GM06990 (cell line): ENCODE measurements at places on chromosomes 11 and 22.

DNA sequence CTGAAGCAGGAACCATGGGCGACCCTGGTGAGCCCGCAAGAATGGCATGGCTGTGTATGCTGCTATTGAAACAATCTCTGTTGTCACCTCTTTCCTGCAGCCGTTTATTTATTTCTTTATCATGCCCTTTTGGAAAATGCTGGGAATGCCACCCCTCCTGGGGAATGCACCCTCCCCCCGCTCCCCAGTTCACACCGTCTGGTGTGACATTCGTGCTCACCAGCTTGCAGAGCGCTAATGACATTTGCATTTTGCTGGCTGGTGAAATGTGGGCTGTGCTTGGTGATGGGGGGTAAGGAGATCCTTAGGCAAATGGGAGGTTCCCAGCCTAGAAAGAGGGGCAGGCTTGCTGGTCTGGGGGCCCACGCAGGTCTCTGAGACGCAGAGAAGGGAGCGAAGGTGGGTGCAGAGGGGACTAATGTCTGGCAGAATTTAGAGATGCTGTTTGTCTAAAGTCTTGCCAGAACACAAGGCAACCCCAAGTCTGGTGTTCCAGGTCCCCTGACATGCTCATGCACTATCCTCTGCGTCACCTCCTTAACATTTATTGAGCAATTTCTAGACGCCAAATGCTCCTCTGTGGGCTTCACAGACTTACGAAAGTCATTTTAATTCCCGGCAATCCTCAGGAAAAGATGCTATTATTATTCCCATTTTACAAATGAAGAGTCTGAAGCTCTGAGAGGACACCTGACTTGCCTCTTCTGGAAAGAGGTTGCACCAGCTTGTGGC, 91.7 kb downstream of the TP53I11 start:
- no peak for DNase-seq

DNA sequence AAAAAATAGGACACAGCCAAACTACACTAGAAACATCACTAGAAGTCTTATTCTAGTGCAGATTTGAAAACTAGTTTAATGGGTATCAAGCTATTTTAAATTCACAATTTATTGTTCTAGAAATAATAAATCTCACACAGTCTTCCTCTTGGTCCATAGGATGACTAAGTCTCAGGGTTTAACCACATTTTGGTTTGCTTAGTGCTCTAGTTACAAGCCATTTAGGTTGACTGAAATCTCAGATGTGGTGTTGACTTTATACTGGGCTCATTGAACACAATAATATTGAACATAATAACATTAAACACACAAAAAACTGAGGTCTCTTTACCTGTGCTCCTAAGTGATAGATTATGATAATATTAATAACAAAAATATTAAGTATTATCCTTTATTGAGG, 760.3 kb upstream of the CCDC179 start:
- DNase-seq, result no peak

GRCh38 chr22:37431801-37432707, 4.8 kb upstream of the ELFN2 start:
- DNase-seq, result peak; percentile 45

DNA sequence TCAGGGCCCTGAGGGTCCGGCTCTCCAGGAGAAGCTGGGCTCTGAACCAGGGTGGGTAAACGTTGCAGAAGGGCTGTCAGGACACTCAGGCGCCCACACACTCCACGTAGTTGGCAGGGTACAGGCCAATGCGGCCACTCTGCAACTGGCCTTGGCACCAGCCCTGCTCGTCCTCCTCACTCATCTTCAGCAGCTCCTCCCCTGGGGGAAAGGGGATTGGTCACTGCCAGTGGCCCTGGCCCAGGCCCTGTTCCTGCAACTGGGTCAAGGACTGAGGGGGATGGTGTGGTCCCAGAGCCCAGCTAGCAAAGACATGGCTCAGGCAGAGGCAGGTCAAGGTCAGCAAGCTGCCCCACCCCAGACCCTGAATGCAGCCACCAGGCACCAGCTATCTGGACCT, 1.2 kb upstream of the ARFGAP2 start:
- no peak for DNase-seq

DNA sequence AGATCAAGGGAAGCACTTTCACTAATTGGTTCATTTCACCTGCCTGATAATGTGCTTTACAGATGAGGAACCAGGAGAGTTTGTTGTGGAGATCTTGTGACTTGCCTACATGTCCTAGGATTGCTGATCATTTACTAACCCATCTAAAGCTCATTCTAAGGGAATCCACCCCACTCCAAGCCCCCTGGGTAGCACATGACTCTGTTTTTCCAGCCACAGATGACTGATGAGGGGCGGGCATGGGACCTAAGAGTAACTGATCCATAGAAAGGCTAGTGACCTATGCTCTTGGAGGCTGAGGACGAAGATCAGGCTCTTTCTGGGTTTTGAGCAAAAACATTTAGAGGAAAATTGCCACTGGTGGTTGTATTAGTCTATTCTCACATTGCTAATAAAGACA, 378.1 kb downstream of the CADM1 start:
- no peak for DNase-seq

GRCh38 chr11:72568861-72569260, 105.4 kb downstream of the PDE2A start:
- DNase-seq, result no peak

DNA sequence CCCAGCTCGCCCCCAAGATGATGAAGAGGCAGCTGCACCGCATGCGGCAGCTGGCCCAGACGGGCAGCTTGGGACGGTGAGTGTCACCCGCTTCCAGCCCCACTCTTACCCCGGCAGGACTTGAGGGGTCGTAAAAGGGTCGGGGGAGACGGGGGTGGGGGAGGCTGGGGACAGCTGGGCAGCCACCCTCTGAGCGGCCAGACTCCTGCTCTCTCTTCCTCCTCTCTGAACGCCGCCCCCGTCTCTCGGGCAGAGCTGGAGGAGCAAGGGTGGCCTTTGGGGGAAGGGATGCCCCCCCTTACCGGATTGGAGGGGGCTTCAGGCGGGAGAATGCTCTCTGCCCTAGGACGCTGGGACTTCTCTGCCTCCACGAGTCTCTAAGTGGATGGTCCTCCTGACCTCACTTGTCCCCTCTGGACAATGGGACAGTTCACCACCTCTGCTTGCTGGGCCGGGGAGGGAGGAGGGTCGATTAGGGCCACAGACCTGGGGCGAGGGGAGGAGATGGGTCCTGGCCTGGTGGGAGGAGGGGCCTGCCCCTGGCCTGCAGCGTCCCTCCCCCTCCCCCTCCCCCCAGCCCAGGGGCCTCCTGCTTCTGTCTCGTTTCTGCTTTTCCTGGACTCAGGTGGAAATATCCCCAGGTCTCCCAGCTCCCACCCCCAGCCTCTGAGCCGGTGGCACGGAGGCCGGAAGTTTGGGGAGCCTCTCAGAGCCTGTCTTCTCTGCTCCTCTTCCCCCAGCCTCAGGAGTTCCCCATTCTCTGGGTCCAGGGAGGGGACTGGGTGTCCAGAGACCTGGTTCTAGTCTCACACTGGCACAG, 512 bp downstream of the SH3BP1 start:
- DNase-seq, result no peak

DNA sequence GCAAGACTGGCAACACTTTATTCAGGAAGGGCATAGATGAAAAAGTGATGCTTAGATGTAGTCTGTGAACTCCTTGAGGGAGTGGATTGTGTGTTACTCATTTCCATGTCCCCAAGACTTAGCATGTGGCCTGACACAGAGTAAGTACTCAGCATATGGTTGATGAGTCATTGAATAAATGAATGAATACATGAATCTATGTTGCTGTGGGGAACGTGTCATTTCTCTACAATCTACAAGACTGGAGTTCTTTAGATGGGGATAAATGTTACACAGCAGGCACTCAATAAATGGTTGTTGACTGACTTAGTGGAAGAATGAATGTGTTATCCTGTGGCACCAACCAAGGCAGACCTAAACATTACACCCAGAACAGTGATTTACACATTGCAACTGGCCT, 17.9 kb downstream of the BPIFC start:
- DNase-seq, result no peak

DNA sequence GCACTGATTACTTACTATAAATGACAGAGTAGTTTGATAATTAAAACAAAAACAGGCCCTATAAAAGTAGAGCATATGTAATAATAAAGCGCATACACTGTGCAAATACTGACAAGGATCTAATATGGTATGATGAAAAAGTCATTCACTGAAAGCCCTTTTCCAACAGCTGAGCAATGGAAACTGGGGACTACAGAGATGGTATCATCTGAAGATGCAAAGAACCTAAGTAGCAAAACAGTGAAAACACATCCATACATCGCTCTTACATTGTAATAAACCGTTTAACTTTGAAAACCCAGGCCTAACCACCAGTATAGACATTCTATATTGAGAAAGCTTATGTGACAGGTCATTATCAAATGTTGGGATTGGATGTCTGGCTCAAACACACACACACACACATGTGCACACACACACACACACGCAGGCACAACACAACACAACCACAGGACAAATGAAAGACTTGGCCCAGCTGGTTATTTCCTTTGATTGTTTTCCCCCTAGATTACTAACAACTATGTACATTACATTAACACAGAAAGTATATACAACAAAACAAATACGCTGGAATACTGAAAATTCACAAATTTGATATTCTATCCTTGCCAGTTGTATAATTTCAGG, 119.5 kb downstream of the APOL5 start:
- DNase-seq, result no peak

DNA sequence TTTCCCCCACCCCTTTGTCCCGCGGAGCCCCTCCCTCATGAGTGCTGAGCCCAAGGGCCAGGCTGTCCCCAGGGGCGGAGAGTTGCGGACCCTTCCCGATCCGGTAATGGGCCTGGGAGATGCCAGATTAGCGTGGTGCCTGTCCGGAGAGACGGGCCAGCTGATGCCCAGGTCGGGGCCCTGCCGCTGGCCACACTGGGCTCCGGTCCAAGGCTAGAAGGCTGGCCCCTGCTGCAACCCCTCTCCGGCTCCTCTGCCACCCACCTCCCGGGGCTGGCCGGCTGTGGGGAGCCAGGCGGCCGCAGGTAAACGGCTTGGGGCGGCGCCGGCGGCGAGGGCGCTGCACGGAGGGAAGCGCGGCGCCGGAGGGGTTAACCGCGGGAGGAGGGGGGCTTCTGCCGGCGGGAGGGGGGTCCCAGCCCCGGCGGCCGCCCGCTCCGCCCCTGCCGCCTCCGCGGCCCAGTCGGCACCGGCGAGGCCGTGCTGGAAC, at the start of gene KCNK4:
Gene KCNK4, plus strand, starts transcription at position 41 of the 490 bp plus-strand sequence. CDS start 1,717 bp downstream, outside the sequence.
- no peak for DNase-seq

DNA sequence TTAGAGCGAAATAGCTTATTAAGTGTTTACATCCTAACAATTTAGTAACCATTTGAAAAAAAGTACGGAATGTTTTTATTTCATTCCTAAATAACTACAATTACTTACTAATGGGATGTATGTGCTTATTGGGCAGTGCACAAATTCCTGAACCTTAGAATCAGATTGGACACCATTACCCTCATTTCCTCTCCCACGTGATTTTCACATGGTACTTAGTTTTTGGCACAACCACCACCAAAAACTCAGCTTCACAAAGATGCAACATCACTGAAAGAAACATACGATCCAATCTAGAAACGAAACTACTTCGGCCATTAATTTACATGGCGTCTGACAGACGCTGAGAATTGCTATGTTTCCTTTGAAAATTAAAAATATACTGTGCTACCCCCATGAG, 81.5 kb downstream of the FBXO7 start:
- DNase-seq, result no peak

- DNase-seq, result no peak
Observed at GRCh38 chr11:47062736-47063135, 113.9 kb downstream of the ARFGAP2 start.

DNA sequence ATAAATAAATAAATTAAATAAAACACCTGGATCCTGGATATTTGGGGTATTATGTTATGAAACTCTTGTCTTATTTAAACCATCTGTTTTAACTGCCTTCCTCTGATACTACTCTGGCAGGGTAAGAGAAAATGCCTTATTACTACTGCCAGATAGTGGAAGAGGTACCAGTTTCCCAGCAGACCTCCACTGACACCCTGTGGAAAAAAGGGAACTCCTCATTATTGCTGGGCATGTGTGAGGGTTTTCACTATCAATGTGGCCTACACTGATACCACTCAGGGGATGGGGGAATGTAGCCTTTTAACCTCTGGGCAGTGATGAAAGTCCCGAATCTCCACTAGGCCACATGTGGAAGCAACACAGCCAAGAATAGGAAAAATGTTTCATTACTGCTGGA, 121.0 kb downstream of the LUZP2 start:
- DNase-seq, result no peak

DNA sequence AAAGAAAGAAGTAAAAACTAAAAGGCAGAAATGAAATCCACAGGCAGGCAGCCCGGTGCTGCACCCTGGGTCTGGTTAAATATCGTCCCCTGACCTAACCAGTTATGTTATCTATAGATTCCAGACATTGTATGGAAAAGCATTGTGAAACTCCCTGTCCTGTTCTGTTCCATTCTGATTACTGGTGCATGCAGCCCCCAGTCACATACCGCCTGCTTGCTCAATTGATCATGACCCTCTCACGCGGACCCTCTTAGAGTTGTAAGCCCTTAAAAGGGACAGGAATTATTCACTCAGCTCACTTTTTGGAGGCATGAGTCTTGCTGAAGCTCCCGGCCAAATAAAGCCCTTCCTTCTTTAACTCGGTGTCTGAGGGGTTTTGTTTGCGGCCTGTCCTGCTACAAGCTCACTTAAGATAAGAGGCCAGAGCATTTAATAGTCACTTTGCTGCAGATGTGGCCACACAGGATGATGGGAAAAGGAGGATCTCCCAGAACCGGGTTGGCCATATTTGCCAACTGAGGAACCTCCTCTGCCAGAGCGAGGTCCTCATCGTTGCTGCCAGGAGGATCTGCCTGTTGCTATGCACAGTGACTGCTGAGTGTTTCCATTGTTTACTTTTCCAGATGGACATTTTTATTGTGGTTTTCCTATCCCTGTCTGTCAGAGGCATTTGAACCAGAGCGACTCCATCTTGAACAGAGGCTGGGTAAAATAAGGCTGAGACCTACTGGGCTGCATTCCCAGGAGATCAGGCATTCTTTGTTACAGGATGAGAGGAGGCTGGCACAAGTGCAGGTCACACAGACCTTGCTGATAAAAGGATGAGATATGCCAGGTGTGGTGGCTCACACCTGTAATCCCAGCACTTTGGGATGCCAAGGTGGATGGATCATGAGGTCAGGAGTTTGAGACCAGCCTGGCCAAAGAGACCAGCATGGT, 10.2 kb downstream of the C11orf96 start:
- no peak for DNase-seq

DNA sequence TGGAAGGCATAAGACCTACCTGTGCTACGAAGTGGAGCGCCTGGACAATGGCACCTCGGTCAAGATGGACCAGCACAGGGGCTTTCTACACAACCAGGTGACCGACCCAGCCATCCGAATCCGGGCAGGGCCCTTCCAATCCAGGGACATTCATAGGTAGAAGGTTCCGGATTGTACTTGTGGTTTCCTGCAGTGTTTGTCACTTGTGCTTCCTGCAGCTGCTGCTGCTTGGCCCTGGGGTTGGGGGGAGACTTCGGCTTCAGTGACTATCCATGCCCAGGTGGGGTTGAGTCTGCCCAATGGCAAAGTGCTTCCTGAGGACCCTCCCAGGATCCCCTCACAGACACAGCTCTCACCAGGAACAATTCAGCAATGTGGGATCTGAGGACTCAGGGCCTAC, 2.2 kb downstream of the APOBEC3A start:
- no peak for DNase-seq

GRCh38 chr11:69427906-69428880, 53.3 kb upstream of the LINC01488 start:
- no peak for DNase-seq

GRCh38 chr11:16194566-16194965, 161.8 kb downstream of the SOX6 start:
- DNase-seq, result no peak
